CD4-positive, alpha-beta T cell treated with Interleukin-4 for 4 hours (primary cell): ENCODE measurements at places on chromosomes 12 and 14.

GRCh38 chr14:61321385-61322010 lies at the start of gene PRKCH:
Gene PRKCH (plus strand): TSS chr14:61321579. CDS start chr14:61322102, 523 bp downstream.
- DNase-seq, result peak; percentile 83

GRCh38 chr14:71659159-71659558 lies 273.1 kb upstream of the RGS6 start:
- DNase-seq, result peak; percentile 11

DNA sequence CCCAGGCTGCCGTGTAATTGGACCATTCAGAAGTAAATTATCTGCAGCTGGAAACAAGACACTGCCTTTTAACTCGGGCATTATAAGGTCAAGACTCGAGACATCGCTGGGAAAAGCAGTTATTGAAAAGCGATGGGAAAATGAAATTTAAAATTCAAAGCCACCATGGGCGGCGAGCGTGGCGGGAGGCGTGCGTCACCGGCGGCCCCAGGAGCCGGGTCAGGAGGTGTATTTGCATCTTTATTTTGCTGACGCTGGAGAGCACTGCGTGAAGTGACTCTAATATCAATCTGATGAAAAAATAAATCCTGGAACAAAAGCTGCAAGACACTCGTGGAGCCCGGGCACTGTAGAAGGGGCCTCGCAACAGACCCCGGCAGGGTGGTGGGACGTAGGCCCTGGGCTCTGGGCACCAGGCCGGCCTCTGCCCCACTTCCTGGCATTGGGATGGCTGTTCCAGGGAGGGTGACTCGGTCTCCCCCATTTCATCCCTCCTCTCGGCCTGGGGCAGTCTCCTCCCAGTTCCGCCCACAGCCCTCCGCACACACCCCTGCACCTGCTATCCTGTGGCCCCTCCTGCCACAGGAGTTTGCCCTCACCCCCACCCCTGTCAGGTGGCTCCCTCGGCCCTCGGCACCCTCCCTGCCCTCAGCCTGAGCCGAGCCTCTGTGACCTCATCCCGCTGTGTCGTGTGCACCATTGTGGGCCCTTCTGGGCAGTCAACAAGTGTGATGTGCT lies 196.2 kb downstream of the KIF26A start:
- no peak for DNase-seq

GRCh38 chr12:125211464-125211863 lies 146.2 kb downstream of the AACS start:
- DNase-seq, result no peak

- DNase-seq, result no peak
These were observed 6.2 kb downstream of the PGF start for GRCh38 chr14:74949191-74949601.
